ENCODE measurements at places on chromosomes 16 and 17.

- no peak for DNase-seq
These were observed 793 bp downstream of the COG7 start for GRCh38 chr16:23452221-23452571.

DNA sequence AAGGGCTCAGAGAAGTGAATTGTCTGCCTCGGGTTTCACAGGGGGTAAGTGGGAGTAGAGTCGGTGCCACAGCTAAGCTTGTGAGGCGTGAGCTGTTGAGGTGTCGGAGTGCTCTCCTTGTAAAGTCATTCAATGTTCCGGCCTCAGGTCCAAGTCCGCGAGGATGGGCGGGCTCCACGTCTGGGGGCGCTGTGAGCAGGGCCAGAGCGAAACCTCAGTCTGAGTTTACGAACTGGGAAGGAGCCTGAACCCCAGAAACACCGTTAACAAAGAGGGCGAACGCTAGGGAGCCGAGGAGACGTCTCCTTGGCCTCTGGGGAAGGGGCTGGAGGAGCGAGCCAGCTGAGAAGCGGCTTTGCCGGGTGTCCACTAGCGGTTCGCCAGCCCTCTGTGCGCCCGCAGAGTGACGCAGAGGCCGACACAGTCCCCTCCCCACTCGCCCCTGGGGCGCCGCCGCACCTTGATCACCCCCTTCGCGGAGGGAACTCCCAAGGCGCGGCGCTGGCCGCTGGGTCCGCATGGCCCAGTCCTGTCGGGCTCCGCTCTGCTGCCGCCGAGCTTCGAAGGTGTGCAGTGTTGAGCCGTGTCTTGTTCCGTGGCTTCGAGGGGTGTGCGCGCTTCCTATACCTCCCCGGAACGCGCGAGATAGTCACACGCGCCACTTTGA is 4.9 kb downstream of the IRX3 start:
- DNase-seq = no peak

- DNase-seq = no peak
These were observed 33.7 kb upstream of the PVALEF start for GRCh38 chr17:81131486-81132196.

DNA sequence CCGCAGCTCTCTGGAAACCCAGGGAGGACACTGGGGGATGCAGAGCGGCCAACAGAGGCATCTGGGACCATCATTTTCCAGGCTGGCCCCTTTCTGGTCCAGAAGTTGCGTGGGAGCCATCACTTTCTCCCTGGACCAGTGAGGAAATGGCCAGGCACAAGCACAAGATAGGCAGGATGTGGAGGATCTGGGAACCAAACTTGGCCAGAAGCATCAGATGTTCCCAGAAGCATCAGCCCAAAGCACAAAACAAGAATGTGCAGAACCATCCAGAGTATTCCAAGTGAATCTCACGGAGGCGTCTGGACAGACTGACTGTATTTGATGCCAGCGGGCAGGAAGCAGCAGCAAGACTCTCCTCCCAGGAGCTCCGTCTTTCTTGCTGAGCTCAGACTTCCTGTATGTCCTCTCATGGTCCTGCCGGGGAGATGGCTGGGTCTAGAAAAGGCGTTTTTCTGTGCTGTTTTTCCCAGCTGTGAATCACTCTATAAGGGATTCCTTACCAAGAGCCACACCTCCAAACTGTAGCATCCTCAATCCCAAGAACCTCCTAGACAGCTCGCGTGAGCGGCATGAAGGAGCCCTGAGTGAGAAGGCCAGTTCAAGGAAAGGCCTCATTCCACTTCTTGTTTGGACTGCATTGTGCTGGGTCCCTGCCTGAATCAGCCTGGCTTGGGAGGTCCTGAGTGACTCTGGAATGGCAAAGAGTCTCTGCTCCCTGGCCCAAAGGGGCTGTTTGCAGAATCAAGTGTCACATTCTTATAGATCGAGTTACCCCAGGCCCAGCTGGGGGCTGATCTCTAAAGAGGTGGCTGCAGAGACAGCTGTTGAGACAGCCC is 49.5 kb upstream of the MTSS2 start:
- DNase-seq = no peak

DNA sequence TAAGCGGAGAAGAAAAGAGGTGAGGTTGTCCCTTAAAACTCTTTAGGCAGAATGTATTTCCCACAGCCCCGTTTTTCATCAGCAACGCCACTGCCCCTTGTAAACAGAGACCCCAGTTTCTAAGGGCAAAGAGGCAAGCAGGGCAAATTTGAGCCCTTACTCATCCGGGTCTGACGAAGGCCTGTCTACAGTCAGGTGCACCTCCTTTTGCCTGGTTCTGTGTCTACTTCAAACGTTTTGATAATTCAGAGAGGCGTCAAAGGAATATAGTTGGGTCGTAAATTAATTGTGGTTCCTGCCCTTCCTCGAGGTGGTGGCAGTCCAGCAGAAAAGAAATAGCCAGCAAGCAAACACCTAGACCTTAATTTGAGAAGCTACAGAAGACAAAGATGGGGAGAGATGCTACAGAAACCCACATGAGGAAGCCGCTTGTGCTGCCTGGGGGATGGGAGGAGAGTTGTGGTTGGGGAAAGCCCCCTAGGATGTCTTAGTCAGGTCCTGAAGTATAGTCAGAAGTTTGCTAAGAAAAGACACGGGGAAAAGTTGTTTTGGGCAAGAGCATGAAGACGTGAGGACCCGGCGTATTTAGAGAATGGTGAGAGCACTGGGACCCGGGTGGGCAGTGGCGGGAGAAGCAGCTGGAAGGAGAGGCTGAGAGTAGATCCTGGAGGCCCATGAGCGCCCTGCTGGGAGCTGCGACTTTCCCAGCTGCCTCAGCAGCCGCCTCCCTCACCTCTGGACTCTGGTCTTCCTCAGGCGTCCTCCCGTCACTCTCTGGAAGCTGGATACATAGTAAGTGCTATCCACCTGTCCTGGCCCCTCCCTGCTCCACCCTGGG is 2.4 kb downstream of the FBRS start:
- peak; percentile 79 for DNase-seq

DNA sequence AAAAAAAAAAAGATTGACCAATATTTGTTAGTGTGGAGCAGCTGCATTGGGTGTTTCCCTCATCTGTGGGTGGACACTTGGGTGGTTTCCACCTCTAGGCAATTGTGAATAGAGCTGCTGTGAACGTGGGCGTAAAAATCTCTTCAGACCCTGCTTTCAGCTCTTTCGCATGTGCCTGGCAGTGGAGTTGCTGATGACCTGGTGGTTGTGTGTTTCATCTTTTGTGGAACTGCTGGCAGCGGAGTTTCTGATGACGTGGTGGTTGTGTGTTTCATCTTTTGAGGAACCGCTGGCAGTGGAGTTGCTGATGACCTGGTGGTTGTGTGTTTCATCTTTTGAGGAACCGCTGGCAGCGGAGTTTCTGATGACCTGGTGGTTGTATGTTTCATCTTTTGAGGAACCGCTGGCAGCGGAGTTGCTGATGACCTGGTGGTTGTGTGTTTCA is 21.4 kb downstream of the ZC3H18 start:
- DNase-seq = no peak

DNA sequence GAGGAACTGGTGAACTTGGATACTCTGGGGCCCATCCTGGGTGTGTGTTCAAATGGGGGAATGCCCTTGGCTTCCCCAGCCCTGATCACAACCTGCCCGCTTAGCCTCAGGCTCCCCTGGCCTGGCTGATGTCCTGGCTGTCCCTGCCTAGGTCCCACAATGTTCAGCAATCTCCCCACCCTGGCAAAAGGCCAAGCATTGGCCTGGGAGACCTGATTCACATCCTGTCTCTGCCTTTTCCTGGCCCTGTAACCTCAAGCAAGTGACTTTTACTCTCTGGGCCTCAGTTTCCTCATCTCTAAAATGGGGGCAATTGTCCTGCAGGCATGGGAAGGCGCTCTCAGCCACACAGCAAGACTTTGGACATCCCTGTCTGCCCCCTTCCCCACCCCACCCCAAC is 14.4 kb downstream of the CPNE2 start:
- DNase-seq = no peak

- DNase-seq = no peak
These were observed 11.6 kb downstream of the CD7 start for GRCh38 chr17:82305727-82306300.

DNA sequence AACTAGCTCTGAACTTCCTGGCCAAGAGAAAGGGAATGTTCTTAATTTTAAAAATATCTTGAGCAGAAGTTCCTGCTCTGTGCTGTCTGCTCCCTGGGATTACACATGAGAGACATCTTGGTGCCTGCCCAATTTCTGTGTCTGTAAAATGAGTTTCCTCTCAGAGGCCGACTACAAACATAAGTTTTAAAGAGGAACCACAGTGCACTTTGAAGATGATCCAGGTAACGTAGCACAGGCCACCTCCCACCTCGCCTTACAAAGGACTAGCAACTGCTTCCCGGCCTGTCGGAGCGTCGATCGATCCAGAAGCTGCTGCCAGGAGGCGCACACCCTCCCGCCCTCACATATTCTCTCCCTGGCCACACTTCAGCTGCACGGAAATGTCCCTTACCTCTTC is 55.0 kb upstream of the ATP2A3 start:
- DNase-seq = no peak

DNA sequence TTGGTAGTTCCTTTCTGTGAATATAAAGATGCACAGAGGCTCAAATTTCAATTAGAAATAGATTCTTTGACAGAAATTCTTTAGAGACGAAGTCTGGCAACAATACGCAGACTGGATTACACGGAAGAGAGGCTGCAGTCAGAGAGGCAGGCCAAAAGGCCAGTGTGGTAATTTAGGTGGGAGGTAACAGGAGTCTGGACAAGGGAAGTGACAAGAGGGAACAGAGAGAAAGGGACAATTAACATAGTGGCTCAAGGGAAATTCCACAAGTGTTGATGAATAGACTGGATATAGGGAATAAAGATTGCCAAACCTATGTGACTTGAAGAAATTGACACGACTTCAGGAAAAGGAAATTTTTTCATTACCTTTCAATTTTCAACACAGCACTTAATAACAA is 54.6 kb downstream of the STX8 start:
- no peak for DNase-seq

GRCh38 chr16:88705076-88705684 is 1.0 kb downstream of the RNF166 start:
- DNase-seq = peak; percentile 49

- DNase-seq = no peak
These were observed 75.7 kb downstream of the TANC2 start for GRCh38 chr17:63041722-63042121.

- no peak for DNase-seq
These were observed 42.7 kb downstream of the ADGRG5 start for GRCh38 chr16:57585051-57585687.

- DNase-seq = no peak
These were observed 32.7 kb downstream of the CDK5RAP3 start for GRCh38 chr17:48003417-48004151.

- no peak for DNase-seq
These were observed 9.8 kb downstream of the MSRB1 start for GRCh38 chr16:1933097-1933661.

- DNase-seq = peak; percentile 22
These were observed 845 bp downstream of the P3H4 start for GRCh38 chr17:41810659-41811548.

GRCh38 chr17:82105417-82105881 is 7.4 kb upstream of the FASN start:
- no peak for DNase-seq

- no peak for DNase-seq
These were observed 67.9 kb upstream of the MARCHF10 start for GRCh38 chr17:62876063-62876462.

- DNase-seq = no peak
These were observed 11.8 kb downstream of the SYT17 start for GRCh38 chr16:19179546-19180490.

DNA sequence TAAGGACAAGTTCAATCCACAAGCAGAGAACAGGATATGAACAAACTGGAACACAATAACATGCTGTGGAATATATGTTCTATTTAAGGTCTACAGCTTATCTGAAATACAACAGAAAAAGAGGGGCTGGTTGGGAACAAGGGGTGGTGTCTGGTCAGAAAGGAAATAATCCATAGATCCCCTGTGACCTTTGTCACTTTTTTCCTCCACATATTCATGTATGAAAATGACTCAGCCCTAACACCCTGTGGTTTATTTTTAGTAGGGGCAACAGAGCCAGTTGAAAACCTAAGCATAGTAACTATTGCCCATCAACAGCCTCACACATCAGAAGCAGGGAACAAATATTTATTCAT is 12.3 kb upstream of the SPAG9 start:
- DNase-seq = no peak

- DNase-seq = no peak
These were observed 12.9 kb downstream of the TTYH2 start for GRCh38 chr17:74226252-74226651.

GRCh38 chr17:72124438-72124775 is 3.6 kb downstream of the SOX9 start:
- DNase-seq = no peak

- no peak for DNase-seq
These were observed 2.5 kb upstream of the STARD3 start for GRCh38 chr17:39634384-39634871.

GRCh38 chr17:42744283-42744805 is 496 bp downstream of the EZH1 start:
- DNase-seq = no peak

Data from CD8-positive, alpha-beta T cell (primary cell).